Mesothelial cell of epicardium (in vitro differentiated cells): ENCODE measurements at places on chromosomes 11 and 22.

- H3K4me1 ChIP-seq, result peaks cover 3% of the 10 kb centered on the region
- no peak overlapping the region for H3K4me3 ChIP-seq
- H3K36me3 ChIP-seq, result no peaks in the 10 kb centered on the region
- peaks cover 17% of the 10 kb centered on the region for H3K27me3 ChIP-seq
- no peak overlapping the region for H3K27ac ChIP-seq
These were observed 119.8 kb downstream of the ST3GAL4 start for GRCh38 chr11:126475014-126475991.

- peaks cover 3% of the 10 kb centered on the region for H3K4me1 ChIP-seq
- no peak overlapping the region for H3K27ac ChIP-seq
- DNase-seq, result no peak
- H3K36me3 ChIP-seq, result no peaks in the 10 kb centered on the region
- H3K4me3 ChIP-seq, result no peak overlapping the region
- no peaks in the 10 kb centered on the region for H3K27me3 ChIP-seq
These were observed 16.1 kb downstream of the MICAL2 start for GRCh38 chr11:12126344-12127019.

DNA sequence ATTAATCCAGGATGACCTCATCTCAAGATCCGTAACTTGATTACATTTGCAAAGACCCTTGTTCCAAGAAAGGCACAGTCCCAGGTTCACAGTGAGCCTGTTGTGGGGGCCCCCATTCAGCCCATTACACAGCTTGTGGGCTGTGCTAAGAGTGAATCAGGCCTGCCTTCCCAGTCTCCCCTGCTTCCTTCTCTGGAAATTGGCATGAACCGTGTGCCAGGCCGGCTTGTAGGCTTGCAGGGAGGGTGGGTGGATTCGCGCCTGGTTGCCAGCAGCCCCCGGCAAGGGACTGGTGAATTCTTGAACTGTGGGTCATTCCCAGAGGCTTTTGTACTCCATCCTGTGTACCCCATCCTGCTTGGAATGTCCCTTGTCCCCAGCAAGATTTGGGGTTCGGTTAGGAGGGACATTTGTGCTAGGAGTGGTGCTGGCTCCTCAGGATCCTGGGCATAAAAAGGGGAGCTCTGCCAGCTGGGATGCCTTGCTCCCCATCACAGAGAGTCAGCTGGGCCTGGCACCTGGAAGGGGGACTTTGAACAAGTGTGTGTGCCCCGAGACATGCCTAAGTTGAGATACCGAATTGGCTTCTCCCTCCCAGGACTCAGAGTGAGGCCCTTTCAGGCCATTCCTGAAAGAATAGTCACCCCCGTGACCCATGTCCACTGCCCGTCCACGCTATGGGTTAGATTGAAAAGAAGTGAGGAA is 818.2 kb downstream of the BRD1 start:
- H3K36me3 ChIP-seq, result no peaks in the 10 kb centered on the region
- no peak overlapping the region for H3K4me3 ChIP-seq
- DNase-seq, result no peak
- peaks cover 4% of the 10 kb centered on the region for H3K4me1 ChIP-seq
- no peak overlapping the region for H3K27ac ChIP-seq

DNA sequence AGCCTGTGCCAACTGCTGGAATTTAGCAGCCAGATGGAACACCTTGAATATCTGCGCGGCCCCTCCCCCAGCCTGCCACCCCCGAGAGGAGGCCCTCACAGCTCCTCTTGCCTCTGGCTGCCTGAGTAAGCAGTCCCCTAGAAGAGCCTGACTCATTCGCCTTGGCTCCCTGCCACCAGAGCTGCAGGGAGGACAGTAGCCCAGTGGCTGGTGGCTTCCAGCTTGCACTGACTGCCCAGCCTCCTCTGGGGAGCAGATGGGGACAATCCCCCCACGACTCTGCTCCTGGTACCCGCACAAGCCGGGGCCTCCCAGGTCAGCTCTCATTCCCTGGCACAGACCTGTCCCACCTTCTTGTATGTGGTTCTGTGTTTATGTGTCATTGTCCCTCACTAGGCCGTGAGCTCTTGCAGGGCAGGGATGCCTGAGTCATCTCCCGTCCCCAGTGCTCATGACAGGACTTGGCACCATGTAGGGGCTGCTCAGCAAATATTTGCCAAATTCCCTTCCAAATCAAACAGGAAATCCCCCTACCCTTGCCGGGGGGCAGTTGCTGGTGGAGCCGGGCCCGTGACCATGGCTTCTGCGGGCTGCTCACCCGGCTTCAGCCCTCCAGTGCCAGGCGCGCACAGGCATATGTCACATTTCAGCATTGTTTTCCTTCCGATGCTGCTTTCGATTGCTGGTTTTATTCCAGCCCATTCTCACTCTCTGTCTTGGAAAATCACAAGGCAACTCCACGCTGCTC is 43.6 kb downstream of the CACNG2 start:
- DNase-seq, result peak; percentile 37
- H3K27ac ChIP-seq, result no peak overlapping the region
- no peak overlapping the region for H3K4me3 ChIP-seq
- H3K27me3 ChIP-seq, result peaks cover 49% of the 10 kb centered on the region
- H3K4me1 ChIP-seq, result peaks cover 7% of the 10 kb centered on the region

DNA sequence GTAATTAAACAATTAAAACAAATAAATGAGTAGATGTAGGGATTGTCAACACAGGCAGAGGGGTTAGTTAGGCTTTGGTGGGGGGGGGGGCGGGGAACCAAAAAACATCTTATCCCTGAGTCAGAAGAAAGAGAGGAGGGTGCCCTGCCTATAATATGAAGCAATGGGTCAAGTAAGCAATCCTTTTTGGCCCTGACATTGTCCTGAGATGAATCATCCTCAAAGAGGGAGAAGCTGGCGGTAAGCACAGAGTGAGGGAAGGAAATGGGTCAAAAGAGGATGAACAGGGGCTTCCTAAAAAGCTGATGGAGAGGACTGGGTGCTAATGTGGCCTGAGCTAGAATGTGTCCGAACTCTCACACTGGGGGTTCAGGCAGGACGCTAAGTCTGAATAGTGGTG is 4.7 kb downstream of the OLFML1 start:
- no peak for DNase-seq
- H3K27ac ChIP-seq, result no peak overlapping the region
- H3K4me1 ChIP-seq, result peaks cover 29% of the 10 kb centered on the region

DNA sequence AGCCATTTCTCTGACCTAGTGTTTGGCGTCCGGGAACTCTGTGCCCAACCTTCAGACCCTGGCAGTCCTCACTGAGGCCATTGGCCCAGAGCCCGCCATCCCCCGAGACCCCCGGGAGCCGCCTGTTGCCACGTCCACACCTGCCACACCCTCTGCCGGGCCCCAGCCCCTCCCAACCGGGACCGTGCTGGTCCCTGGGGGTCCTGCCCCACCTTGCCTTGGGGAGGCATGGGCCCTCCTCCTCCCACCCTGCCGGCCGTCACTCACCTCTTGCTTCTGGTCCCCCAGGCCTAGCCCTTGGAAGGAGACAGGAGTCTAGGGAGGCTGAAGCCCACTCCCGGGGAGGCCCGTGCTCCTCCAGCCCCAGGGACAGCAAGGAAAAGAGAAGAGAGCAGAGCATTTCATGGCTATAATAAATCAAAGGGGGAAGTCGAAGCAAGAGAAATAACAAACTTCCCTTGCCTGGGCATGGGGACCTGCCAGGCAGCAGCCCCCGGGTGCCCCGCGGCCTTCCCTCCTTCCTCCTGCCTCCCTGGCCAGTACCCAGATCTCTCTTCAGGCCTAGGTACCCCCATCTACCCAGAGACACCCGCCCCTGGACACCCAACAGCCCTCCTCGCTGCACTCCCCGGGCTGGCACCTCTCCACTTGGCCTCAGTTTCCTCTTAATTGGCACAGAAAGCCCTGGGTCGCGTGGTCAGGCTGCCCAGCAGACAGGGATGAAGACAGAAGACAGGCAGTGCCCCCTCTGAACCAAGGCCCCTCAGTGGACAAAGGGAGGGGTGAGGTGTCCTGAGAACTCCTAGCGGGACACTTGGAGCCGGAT is 13.0 kb upstream of the SLC39A13 start:
- H3K4me1 ChIP-seq, result peaks cover 9% of the 10 kb centered on the region
- H3K27ac ChIP-seq, result no peak overlapping the region
- no peaks in the 10 kb centered on the region for H3K27me3 ChIP-seq
- DNase-seq, result no peak

- H3K27me3 ChIP-seq, result no peaks in the 10 kb centered on the region
- no peak overlapping the region for H3K4me3 ChIP-seq
- no peak overlapping the region for H3K27ac ChIP-seq
- H3K4me1 ChIP-seq, result no peaks in the 10 kb centered on the region
These were observed 1053.8 kb downstream of the TBC1D22A start for GRCh38 chr22:47816121-47816862.

- no peak for DNase-seq
- no peak overlapping the region for H3K4me3 ChIP-seq
- no peak overlapping the region for H3K27ac ChIP-seq
- H3K27me3 ChIP-seq, result no peaks in the 10 kb centered on the region
These were observed 86.2 kb downstream of the RPL27A start for GRCh38 chr11:8768625-8769333.
